Adrenal gland (tissue), 19 donors: ENCODE measurements at places on chromosomes 3 and 15. TPM values are rescaled to one million over a fixed set of nuclear protein-coding genes. Genes with fewer than 3 reads are reported as not detected.

GRCh38 chr3:193731656-193732055, 138.6 kb downstream of the OPA1 start:
- H3K27ac ChIP-seq = no peak overlapping the region
- H3K36me3 ChIP-seq = no peaks in the 10 kb centered on the region
- no peak overlapping the region for H3K4me3 ChIP-seq
- no peaks in the 10 kb centered on the region for H3K27me3 ChIP-seq
- DNase-seq = no peak

DNA sequence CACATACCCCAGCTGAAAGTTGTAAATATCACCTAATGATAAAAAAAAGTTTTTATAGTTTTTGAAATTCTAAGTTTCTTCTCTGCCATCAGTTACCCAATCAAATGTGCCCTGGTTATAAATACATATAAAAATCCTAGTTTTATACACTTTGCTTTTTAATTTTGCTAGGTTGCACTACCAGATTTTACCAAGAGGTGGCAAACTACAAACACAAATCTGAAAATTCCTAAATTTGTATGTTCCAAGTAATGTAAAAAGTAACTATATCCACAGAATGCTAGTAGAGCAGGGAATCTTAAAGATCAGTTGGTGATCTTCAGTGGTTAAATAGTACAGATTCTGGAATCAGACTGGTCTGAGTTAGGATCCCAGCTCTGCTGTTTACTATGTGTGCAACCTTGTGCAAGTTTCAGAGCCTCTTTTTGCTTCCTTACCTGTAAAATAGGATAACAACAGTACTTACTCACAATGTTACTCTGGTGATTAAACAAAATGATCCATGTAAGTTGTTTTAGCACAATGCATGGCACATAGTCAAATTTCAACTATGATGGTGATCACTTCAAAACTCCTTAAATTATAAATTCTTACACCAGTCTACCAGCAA, 11.0 kb downstream of the TRPM7 start:
- H3K27ac ChIP-seq = no peak overlapping the region
- H3K4me1 ChIP-seq = no peaks in the 10 kb centered on the region
- H3K36me3 ChIP-seq = no peaks in the 10 kb centered on the region
- no peaks in the 10 kb centered on the region for H3K27me3 ChIP-seq
- DNase-seq = no peak

- peaks cover 5% of the 10 kb centered on the region for H3K4me1 ChIP-seq
- no peak overlapping the region for H3K4me3 ChIP-seq
- no peak overlapping the region for H3K27ac ChIP-seq
- no peak for DNase-seq
Measured at GRCh38 chr15:76178296-76179000, 118.7 kb downstream of the TMEM266 start.

DNA sequence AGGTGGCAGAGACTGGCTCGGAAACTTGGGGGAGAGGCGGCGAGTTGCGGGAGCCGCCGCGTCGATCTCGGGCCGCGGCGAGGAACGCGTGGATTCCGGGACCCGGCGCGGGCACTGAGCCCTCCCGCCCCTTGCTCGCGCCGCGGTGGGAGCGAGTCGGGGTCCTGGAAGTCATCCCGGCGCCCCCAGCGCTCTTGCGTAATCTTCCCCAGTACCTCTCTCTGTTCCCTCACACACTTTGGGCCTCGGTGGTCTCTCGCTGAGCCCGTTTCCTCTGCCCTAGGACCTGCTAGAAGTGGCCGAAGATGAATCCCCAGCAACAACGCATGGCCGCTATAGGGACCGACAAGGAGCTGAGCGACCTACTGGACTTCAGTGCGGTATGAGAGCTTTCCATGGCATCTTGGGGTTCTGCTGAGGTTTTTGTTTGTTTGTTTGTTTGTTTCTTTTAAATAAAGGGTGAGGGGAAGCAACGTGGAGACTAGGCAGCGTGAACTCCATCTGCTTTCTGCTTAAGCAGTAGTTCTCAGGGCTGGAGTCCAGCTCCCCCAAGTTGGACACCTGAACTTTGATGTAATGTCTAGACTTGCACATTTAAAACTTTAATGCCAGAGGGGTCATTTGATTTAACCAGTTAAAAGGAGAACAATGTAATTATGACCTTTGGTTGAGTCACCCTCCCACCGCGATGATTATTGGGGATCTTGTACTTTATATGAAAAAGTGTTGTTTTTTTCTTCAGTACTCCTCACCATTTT, 1.3 kb downstream of the TCF12 start:
- H3K36me3 ChIP-seq = no peaks in the 10 kb centered on the region
- peak overlapping the region; percentile 93 for H3K4me3 ChIP-seq
- peak; percentile 56 for DNase-seq
- peak overlapping the region; percentile 95 for H3K27ac ChIP-seq

DNA sequence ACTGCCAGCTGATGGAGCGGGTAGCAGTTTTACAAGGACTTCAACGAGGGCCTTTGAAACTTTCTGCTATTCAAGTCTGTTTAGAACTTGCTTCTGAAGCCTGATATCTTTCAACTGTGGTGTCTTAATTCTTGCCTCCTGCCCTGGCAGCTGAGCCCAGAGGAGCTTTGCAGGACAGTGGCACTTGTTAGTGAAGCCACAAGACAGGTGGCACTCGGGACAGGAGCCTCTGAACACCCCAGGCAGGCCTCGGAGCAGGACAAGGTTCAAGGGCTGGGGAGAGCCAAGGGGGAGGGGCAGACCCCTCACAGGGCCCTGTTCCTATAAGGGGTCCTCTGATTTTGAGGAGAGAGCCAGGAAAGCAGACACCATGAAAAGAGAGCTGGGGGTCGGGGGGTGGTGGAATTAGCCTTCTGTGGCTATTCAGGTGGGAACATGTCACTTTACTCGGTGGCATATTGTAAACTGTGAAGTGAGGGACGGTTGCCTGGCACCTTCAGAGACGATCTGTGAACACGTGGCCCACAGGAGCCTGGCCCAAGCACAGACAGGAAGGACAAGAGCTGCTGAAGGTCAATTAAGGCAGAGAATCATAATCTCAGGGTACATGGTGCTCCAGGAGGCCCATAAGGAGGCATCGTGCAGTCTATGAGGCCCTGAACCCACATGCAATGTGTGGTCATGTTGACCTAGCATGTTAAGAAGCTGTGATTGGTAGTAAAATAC, 30.1 kb upstream of the KY start:
- no peaks in the 10 kb centered on the region for H3K27me3 ChIP-seq
- H3K4me3 ChIP-seq = no peak overlapping the region
- H3K36me3 ChIP-seq = no peaks in the 10 kb centered on the region
- H3K4me1 ChIP-seq = no peaks in the 10 kb centered on the region

DNA sequence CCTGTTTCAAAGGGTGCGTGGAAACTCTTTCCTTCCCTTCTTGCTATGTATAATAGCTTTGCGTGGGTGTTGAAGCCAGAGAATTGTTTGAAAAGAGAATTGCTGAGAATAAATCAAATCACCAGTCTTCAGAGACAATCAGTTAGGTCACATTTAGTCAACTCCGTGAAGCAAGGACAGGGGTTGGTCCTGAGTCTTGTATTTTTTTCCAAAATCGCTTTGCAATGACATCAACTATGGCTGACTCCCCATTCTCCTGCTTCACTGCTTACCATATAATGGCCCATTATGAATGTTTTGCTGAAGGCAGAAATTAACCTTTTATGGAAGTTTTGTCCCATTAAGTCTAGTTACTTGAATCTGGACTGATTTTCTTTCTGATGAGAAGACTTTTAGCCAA, 852.8 kb downstream of the AGBL1 start:
- H3K36me3 ChIP-seq = no peaks in the 10 kb centered on the region
- no peak for DNase-seq
- no peaks in the 10 kb centered on the region for H3K27me3 ChIP-seq

DNA sequence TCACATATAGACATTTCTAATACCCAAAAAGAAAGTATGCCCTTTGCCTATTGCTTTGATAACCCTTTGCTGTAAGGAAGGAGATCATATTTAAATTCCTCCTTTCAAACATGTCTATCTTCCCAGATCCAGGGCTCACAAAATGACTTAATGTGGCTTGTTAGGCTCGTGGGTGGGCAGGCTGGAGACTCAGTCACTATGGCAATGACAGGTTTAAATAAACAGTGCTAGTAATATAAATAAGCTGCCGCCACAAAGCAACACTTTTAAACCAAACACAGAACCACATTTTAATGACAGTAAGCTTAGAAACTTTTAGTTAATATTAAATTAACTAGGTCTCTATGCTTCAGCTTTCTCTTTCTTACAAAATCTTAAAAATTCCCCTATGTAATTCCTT, 616.0 kb upstream of the NAALADL2 start:
- no peak overlapping the region for H3K27ac ChIP-seq
- no peaks in the 10 kb centered on the region for H3K4me1 ChIP-seq
- H3K36me3 ChIP-seq = no peaks in the 10 kb centered on the region
- no peak for DNase-seq

GRCh38 chr3:146250449-146251382, at the start of gene PLSCR4:
Gene PLSCR4, minus strand, starts transcription at chr3:146251105. Its CDS starts 29,034 bp downstream, at chr3:146222071.
- H3K4me3 ChIP-seq = peak within 1 kb of the TSS; percentile 85
- no peaks in the 10 kb centered on the region for H3K27me3 ChIP-seq
- peak; percentile 85 for DNase-seq
- H3K36me3 ChIP-seq = no peaks in the 10 kb centered on the region

DNA sequence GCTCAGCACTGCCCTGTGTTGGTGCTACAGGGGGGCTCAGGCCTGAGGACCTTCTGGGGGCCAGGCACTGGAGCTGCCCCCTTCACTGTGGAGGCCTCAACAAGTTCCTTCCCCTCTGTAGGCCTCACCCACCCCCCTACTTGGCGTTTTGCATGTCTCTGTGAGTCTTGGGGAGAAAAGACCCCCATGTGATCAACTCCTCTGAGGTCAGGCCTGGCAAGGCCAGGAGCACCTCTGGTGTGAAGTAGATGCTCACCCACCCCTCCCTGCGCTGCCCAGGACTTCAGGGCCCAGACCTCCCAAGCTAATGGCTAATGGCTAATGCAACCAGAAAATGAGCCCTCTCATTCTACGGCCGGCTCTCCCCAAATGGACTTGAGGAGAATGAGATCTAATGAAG, 34.2 kb upstream of the CHRNB4 start:
- H3K4me1 ChIP-seq = no peaks in the 10 kb centered on the region
- H3K27me3 ChIP-seq = no peaks in the 10 kb centered on the region
- H3K36me3 ChIP-seq = no peaks in the 10 kb centered on the region
- H3K27ac ChIP-seq = no peak overlapping the region

GRCh38 chr15:81163961-81164800, 30.1 kb downstream of the CFAP161 start:
- H3K36me3 ChIP-seq = no peaks in the 10 kb centered on the region
- H3K27ac ChIP-seq = no peak overlapping the region
- no peak for DNase-seq
- H3K4me1 ChIP-seq = peaks cover 9% of the 10 kb centered on the region

- H3K27me3 ChIP-seq = no peaks in the 10 kb centered on the region
- H3K27ac ChIP-seq = no peak overlapping the region
- no peaks in the 10 kb centered on the region for H3K36me3 ChIP-seq
- no peak for DNase-seq
Measured at GRCh38 chr3:194906970-194907629, 221.4 kb downstream of the FAM43A start.

DNA sequence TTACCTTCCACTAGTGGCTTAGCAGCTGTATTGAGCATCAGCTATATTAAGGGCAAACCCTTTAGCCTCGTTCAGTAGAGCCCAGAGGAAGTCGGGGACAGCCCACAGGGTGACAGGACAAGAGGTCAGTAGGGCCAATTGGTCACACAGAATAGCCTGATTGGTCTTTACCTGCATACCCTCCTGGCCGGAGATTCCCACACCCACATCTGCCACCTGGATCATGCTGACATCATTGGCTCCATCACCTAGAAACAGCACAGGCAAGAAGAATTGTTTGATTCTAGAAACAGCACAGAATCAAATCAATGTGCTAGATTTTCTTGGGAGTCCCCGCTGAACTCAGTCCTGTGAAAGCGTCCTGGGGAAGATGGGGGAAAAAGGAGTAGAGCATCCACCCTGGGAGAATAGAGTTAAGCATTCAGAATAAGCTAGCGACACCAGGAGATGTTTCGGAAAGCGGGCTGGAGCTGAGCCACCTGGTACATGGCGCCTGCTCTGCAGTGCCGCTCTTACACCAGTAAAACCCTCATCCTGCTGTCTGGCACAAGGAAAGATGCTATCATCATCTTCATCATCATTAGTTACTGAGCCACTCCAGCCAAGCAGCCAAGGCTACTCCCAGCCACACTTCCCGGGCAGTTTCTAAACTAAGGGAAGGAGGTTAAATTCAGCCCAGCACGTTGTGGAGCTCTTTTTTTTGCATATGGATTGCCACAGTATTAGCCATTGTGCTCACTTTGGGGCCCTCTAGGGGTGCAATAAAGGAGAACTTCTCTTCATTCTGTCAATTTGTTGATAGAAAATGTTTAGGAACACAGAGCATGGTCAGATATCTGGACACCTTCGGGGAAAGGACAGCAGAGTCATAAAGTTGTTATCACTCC, 171.3 kb downstream of the ATP10A start:
- no peak for DNase-seq
- H3K27ac ChIP-seq = peak overlapping the region; percentile 3
- no peaks in the 10 kb centered on the region for H3K4me1 ChIP-seq

- H3K36me3 ChIP-seq = no peaks in the 10 kb centered on the region
- H3K4me3 ChIP-seq = no peak overlapping the region
- no peak overlapping the region for H3K27ac ChIP-seq
- H3K27me3 ChIP-seq = no peaks in the 10 kb centered on the region
- no peak for DNase-seq
Measured at GRCh38 chr3:155663467-155664212, 81.2 kb downstream of the PLCH1 start.

- no peaks in the 10 kb centered on the region for H3K36me3 ChIP-seq
- H3K27me3 ChIP-seq = no peaks in the 10 kb centered on the region
- H3K4me3 ChIP-seq = no peak overlapping the region
- no peaks in the 10 kb centered on the region for H3K4me1 ChIP-seq
- no peak for DNase-seq
Measured at GRCh38 chr3:166498446-166498845, 661.2 kb upstream of the BCHE start.

DNA sequence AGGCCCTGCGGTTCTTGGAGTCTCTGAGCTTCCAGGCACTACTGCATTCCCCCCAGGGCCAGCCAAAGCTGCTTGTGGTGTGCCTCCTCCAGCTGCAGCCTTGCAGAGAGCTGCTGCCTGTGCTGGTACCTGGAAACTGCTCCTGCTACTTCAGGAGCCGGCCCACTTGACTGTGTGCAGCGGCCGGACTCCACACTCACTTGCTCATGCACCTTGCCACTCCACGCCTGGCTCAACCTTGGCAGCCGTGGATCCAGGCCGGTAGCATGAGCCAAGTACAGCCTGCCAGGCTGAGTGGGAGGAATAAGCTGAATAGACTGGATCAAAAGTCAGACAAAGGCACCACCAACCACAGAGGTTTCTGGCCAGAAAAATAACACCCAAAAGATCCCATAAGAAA, 169.7 kb downstream of the TJP1 start:
- no peak overlapping the region for H3K4me3 ChIP-seq
- DNase-seq = no peak
- no peaks in the 10 kb centered on the region for H3K4me1 ChIP-seq
- no peak overlapping the region for H3K27ac ChIP-seq

- H3K36me3 ChIP-seq = no peaks in the 10 kb centered on the region
- peaks cover 3% of the 10 kb centered on the region for H3K27me3 ChIP-seq
- H3K4me3 ChIP-seq = no peak overlapping the region
- H3K27ac ChIP-seq = peak overlapping the region; percentile 67
- H3K4me1 ChIP-seq = no peaks in the 10 kb centered on the region
- no peak for DNase-seq
Measured at GRCh38 chr15:76983590-76984375, 11.1 kb upstream of the PSTPIP1 start.

BNC1 gene
- 0.03 TPM for polyA plus RNA-seq

THSD4 gene
- polyA plus RNA-seq = 5.3 TPM

CORO2B gene
- 4.9 TPM for polyA plus RNA-seq

NRROS gene
- 1.2 TPM for polyA plus RNA-seq

IMPG2 gene
- polyA plus RNA-seq = 0.10 TPM

ACAD11 gene
- polyA plus RNA-seq = 59.1 TPM
